H9 (cell line): ENCODE measurements at places on chromosomes 3 and 15. TPM values are rescaled to one million over a fixed set of nuclear protein-coding genes. Genes with fewer than 3 reads are reported as not detected.

GABRR3 gene
- not detected in 2 replicates for total RNA-seq

DHFR2 gene
- 1.6 and 1.7 TPM in 2 replicates for total RNA-seq

TM4SF18 gene
- total RNA-seq: 8.1 and 9.8 TPM in 2 replicates

MGLL gene
- 0.11 and 0.22 TPM in 2 replicates for total RNA-seq

KIF7 gene
- 22.0 and 23.4 TPM in 2 replicates for total RNA-seq

ATP13A5 gene
- not detected in 2 replicates for total RNA-seq

DUOX1 gene
- 2.3 and 2.6 TPM in 2 replicates for total RNA-seq

MASP1 gene
- total RNA-seq: 1.0 and 1.1 TPM in 2 replicates

DPPA2 gene
- 3.1 and 3.2 TPM in 2 replicates for total RNA-seq

PARP15 gene
- 0.18 and 0.24 TPM in 2 replicates for total RNA-seq

MESP2 gene
- 0.28 TPM in 1 of 2 replicates, not detected in the other for total RNA-seq

NAALADL2 gene
- 0.86 and 1.6 TPM in 2 replicates for total RNA-seq

CPEB1 gene
- total RNA-seq: 1.0 and 1.5 TPM in 2 replicates

CCDC39 gene
- 0.59 and 0.79 TPM in 2 replicates for total RNA-seq

IL17RE gene
- 2.0 and 2.1 TPM in 2 replicates for total RNA-seq

ALPK3 gene
- 17.7 and 18.0 TPM in 2 replicates for total RNA-seq

IGF1R gene
- total RNA-seq: 70.0 and 73.3 TPM in 2 replicates

CA12 gene
- 0.42 and 0.68 TPM in 2 replicates for total RNA-seq

APOD gene
- total RNA-seq: not detected in 2 replicates

POLQ gene
- 14.7 and 15.4 TPM in 2 replicates for total RNA-seq

SEMA5B gene
- total RNA-seq: 8.3 and 9.4 TPM in 2 replicates

LRRN1 gene
- 269 and 271 TPM in 2 replicates for total RNA-seq

ERICH6 gene
- total RNA-seq: not detected in 2 replicates

AMIGO3 gene
- 3.0 and 3.8 TPM in 2 replicates for total RNA-seq
